ENCODE measurements at places on chromosomes 6 and 20.

DNA sequence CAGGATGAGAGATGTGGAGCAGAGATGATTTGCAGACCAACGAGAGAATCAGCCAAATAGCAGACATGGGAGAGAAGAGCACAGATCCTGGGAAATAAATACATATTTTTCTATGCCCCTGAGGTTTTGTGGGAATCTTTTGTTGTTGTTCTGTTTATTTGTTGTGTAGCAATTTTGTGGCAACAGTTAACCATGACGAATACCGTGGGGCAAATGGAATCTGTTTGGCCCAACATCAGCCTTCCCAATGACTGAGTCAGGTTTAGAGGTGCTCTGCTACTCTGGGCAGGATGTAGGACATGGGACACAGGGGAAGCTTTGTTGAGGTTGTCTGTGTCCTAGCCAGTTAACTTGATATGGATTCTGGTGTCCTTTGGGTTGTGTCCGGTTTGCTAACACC, 7.9 kb upstream of the SLC2A10 start:
- DNase-seq, result no peak

DNA sequence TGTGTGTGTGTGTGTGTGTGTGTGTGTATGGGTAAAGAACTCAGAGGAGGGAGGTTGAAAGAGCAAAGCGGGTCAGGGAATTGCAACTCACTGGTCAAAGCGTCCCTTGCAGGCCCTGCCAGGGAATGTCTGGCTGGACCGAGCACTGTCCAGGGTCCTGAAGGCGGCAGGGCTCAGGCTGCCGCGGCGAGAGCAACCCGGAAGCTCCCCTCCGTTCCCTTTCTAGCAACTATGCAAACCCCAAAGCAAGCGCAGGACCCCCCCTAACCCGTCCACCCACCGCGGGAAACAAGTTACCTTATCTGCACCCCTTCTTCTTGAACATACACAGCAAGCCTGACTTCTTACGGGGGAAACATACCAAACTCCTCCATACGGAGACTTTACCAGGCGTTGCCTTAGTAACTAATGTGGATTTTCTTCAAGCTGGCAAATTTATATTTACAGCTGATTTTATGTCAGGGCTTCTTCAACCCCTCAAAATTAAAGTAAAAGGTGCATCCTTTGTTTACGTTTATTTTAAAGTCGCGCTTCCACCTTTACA, 538 bp upstream of the GRM1 start:
- DNase-seq, result peak; percentile 12

GRCh38 chr6:42100029-42100901, 42.2 kb downstream of the C6orf132 start:
- DNase-seq, result peak; percentile 23

DNA sequence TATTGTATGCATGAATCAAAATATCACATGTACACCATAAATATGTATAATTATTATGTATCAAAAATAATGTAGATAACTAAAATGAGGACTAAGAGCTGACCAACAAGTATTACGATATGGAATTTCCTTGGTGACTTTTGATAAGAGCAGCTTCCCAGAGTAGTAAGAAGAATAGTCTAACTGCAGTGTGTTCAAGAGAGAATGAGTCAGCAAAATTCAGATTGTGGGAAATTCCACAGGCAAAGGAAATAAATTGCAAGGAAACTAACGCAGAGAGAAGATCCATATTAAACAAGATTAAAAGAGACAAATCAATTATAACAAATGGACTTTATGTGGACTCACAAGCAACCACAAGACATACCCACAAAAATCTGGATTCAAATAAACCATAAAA, 26.4 kb downstream of the FRK start:
- DNase-seq, result peak; percentile 14

DNA sequence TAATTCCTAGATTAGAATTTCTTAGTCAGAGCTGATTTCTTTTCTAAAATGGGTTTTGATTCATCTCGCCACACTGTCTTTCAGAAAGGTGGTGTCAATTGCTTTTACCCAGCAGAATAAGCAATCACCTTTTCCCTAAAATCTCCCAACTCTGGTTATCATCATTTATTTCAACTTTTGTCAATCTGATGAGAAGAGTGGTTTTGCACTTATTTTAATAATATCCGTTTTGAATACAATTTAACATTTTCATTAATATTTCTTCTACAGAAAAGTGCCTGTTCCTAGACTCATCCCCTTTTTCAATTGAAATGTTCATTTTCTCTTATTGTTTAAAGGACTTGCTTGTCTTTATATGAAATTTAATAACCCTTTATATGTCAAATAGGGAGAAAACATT, 8.2 kb upstream of the NCR2 start:
- no peak for DNase-seq

DNA sequence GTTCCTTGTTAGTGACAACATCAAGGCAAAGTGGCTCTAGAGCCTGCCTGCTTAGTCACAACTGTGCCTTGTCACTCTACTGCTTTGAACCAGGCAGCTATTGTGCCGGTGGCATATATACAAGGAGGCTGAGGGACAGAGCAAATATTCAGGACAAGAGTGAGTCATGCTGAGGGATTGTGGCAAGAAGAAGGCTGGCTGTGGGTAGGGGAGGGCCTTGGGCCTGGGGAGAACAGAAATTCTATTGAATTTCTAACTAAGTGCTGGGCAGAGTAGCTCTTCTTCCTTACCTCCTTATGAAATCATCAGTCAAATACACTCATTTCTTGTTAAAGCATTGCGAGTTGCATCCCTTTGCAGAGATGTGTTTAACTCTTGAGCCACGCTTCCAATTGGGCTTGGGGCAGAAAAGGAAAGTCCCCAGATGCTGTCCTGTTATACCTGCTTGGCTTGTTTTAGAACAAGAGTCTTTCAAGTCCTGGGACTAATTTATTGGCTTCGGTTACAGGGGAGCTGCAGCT, 59.7 kb downstream of the PFDN4 start:
- DNase-seq, result no peak

- no peak for DNase-seq
Measured at GRCh38 chr6:24649691-24650090, 3.7 kb upstream of the KIAA0319 start.

DNA sequence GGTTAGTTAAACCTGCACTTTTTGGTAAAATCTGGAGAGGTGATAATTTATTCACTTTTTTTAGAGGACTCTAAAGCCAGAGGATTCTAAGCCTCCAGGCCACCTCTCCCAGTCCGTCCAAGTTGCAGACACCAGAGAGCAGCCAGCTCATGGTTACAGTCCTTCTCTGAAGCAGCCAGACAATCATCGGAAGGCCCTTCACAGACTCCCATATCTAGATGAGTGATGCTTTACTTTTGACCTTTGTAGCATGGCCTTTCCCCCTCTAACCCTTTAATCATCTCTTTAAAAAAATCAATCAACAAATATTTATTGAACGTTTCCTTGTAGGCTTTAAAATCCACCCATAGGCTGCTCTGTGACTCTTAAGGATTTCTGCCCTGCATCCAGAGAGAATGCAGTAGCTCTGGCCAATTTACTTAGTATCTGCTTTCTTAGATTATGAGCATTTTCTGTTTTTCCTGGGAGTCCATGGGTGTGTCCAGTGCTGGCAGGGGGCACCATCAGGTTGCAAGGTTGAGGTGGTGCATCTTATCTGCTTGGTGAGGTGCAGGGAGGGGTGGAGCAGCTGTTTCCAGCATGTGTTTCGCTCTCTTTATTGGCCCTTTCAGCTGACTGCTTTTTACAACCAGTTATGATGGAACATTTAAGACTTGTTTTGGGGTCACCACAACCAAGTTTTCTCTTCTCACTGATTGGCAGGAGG, 58.6 kb downstream of the JARID2 start:
- no peak for DNase-seq

DNA sequence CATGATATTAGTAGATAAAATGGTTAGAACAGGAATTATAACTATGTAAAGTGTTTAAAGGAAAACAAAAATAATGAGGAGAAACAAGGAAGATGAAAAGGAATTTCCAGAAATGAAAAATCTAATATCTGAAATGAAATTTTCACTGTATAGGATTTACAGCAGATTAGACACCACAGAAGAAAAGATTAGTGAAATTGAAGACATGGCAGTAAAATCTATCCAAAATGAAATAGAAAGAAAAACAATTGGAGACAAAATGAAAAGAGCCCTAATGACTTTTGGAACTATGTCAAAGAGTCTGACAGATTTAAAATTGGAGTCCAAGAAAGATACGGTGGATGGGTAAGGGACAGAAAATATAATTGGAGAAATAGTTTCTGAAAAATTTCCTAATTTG, 174.2 kb downstream of the AKAP7 start:
- no peak for DNase-seq

DNA sequence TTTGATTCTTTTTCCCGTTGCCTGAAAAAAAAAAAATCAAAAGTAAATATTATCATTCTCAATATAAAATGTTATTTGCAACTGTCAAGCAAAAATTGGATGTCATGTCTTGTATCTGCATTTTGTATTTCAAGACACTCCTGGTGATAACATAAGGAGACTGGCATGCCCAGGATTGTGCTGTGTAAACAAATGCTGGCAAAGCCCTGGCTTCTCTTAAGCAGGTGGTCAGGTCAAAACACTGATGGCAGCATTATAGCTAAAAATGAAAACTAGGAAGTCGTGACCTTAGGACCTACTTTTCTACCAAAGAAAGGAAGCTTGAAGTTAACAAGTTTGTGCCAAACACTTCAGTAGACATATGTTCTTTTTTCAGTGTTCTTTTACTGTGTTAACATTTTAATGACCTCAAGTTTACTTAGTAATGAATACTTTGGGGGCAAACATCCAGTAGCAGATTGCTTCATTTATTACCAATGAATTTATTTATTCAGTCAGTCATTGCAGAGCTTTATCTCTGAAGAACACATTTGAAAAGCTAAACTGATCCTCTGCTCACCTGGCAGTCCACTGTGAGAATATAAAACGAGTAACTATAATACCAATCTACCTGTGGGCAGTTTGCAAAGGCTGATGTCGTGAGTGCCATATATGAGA, 243.1 kb upstream of the FLRT3 start:
- DNase-seq, result no peak

DNA sequence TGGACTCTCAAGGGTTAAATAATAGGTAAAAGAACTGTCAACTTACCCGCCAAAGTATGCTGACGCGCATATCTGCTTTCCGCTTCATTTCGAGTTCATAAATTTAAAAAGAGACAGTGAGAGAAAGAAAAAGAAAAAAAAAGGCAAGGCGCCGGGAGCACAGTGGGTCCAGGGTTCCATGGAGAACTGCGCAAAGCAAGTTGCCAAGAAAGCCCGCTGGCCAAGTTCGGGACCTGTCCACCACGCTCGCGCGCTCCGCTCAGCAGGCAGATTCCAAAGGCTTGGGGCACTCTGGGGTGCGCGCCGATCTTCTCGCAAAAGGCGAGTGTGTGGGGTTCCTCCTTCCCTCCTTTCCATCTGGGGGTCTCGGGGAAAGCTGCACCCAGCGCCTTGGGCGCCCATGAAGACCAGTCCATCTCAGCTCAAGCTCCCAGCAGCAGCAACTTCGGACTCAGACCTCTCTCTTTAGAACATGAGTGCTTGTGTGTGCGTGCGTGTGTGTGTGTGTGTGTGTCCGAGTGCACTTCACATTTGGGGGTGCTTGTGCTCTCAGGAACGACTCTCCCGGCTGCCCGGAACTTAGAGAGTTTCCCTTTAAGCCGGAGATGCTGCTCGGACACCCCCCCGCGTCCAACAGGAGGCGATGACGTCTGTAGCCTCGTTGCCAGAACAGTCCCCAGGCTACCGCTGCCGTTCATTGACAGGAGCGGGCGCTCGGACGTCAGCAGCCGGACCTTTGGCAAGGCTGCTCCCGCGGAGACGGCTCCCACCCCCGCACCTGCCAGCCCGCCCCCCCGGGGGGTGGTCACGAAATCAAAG, 180.0 kb downstream of the TBXT start:
- no peak for DNase-seq

GRCh38 chr6:134293659-134294161, 24.2 kb downstream of the SGK1 start:
- DNase-seq, result no peak

DNA sequence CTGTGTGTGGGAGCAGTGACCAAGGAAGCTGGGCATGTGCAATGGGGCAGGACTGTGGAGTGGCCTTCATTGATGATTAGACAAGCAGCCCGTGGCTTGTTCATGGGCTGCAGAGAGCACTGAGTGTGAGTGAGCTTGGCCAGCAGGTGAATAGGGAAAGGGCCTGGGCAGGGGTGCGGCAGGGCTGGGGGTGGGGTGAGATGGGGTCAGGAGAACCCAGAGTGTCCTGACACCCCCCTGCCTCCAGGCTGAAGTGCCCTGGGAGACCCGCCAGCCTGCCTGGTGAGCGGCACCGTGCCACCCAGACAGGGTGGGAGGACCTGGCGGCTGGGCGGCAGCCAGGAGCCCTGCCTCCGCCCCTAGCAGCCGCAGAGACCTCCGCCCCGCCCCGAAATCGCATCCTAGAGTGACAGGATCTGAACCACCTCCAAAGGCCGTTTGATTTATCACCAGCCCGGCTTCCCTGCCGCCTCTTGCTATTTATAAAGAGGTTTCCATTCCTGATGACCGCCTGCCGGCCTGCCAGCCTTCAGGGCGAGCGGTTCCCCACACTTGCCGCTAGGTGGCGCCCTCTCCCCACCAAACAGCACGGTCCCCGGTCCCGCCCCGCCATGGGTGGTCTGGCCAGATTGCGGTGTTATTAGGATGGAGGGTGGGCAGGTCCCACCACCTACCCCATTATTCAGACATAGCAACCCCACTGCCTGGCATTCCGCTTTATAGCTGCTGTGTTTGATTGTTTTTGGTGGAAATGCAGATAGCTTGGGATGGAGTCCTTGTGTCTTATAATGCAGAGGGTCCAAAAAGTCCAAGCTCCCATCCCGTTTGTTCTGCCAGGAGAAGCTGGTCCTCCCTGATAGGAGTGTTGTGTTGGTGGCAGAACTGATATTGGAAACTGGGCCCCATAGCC, 3.5 kb downstream of the MYLK2 start:
- no peak for DNase-seq

DNA sequence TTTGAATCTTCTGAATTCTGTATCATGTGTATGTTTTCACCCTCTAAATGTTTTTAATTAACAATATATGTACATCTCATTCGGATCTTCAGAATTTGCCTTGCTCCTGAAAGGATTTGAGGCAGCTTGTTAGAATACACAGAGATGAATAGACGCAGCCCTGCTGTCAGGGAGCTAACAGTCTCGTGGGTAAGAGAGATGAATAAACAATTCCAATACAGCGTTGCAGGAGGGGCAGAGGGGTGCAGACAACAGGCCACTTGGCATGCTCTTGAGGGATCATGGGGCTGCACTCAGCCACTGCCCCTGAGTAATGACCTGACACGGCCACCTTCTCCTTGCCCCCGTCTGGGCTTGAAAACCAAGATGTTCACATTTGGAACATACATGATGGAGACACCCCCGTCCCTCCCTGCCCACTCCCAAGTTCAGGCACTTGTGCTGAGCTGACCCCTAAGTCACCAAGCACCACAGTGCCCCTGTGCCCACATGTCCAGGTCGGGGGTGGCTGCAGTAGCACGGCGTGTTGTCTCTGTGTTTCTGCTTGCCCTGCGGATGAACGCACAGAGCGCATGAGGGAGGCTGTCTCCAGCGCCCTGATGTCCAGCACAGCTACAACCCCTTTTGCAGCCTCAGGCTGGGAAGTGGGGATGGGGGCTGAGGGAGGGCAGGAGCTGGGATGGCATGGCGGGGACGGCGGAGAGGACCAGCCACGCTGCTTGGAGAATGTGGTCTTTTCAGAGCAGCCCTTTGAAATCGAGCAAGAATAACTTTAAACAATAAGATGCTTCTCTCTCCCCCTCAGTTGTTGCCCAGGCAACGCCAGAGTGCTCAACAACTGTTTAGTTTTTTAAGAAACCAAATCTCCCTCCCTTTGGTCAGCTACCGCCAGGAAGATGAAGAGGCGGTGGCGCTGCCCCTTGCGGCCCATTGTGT, 33.0 kb upstream of the CDH22 start:
- DNase-seq, result no peak

Data from fibroblast of skin of left biceps (primary cell).